ENCODE measurements at places on chromosomes 1 and 21.

GRCh38 chr1:184456189-184456588 is 69.4 kb downstream of the C1orf21 start:
- no peak for DNase-seq

GRCh38 chr21:33089395-33090119 is 19.6 kb downstream of the OLIG1 start:
- no peak for DNase-seq

DNA sequence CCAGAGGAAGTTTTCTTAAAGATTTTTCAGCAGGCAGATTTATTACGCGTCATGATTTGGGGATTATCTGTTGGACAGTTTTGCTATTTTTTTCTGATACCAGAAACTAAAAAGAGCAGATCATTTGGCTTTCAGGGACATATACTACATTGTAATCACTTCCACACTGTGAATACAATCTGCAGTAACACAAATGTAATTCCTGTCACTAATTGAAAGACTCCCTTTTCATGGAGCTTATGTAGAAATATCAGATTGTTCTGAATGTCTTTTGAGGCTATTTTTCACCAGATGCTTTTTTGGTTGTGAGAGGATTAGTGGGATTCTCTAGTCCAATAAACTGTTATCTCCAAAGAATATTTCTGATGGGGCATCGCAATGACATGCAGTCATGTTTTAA is 464.2 kb downstream of the DISC1 start:
- no peak for DNase-seq

DNA sequence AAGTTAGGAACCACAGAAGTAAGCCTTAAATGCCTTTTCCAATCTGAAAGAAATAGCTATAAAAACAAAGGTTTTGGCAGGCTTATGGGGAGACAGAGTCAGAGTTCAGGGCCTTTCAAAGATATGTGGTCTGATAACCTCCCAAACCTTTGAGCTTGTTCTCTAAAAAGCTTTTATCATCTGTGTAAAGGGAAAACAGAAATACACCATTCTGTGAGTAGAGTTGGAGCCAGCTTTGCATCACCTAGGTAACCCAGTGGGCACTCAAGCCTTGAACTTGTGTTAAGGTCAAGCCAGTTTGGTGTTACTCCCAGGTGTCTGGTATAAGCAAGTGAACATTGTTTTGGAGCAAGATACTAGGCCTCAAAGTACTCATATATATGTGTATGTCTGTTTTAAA is 50.1 kb downstream of the LAMC1 start:
- DNase-seq: no peak

- no peak for DNase-seq
Observed at GRCh38 chr1:46557403-46557802, 6.0 kb upstream of the KNCN start.

DNA sequence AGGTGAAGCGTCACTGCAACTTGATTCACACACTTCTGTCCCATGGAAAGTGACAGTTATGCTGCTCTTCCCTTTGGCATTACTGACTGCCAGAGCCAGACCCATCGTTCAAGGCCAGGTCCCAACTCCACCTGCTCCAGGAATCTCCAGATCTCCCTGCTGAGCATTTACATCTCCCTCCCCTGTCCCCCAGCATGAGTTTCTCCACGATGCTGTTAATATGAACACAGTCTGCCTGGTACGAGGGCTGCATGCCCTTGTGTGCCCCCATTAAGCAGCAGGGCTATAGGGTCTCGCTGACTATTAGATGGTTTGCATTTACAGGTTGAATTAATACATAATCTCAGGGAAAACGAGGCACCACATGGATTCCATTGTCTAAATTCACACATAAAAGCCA is 4.3 kb downstream of the F3 start:
- no peak for DNase-seq

DNA sequence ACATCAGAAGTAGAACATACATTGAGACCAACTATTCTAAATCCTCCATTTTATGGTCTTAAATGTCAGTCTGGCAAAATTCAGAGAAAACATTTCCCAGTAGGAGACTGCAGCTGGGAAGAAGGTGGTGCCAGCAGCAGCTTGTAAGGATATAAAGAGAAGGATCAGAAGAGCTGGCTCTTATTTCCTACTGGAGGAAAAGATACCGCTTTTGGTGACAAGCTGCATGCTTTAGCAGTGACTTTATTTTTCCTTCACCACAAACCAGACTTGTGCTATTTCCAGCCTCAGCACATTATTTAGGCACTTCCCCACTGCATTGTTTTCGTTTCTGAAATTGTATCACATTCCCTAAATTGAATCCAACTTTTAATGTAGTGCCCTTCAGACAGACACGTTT is 28.4 kb downstream of the RNF11 start:
- DNase-seq: no peak

GRCh38 chr21:16421965-16422364 is 692.2 kb downstream of the USP25 start:
- DNase-seq: no peak

GRCh38 chr1:59136541-59137275 is 160.2 kb upstream of the FGGY start:
- no peak for DNase-seq

DNA sequence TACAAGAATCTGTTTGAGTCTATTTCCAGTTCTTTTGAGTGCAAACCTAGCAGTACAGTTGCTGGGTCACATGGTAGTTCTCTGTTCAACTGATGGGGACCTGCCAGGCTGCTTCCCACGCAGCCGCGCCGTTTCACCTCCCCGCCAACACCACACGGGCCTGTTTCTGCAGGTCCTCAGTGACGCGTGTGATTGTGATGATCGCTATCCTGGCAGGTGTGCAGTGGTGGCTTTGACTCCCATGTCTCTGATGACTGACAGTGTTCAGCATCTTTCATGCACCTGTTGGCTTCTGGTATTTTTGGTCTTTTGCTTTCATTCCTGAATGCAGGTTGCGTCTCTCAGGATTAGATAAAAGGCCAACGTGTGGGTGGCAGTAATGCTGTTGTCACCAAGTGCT is 41.6 kb downstream of the FAAP20 start:
- no peak for DNase-seq
